ENCODE measurements at places on chromosomes 1 and 21.

GRCh38 chr1:115652236-115652788 is 10.5 kb downstream of the VANGL1 start:
- DNase-seq, result no peak

GRCh38 chr1:29565490-29565889 is 329.2 kb downstream of the PTPRU start:
- DNase-seq, result no peak

GRCh38 chr1:183278739-183279591 is 92.9 kb downstream of the LAMC2 start:
- DNase-seq, result peak; percentile 51

GRCh38 chr21:22791986-22792560 is 1793.9 kb downstream of the NCAM2 start:
- DNase-seq, result peak; percentile 8

GRCh38 chr1:202578565-202578964 is 131.7 kb downstream of the SYT2 start:
- no peak for DNase-seq

DNA sequence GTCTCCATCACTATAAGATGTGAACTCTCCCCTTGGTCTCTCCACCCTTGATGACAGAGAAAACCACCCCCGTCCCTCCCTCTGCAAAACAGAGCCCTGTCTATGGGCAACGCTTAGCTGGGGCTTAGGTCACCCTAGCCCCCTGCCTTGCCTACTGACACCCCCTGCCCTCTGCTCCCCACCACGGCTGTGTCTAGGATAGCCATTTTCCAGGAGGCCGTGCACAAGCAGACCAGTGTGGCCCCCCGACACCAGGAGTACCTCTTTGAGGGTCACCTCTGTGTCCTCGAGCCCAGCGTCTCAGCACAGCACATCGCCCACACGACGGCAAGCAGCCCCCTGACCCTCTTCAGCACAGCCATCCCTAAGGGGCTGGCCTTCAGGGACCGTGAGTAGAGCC is 8.5 kb downstream of the IKBKE start:
- no peak for DNase-seq

- peak; percentile 65 for DNase-seq
These were observed 7.2 kb downstream of the RPAP2 start for GRCh38 chr1:92306020-92306419.
